ENCODE measurements at places on chromosomes 3 and 15.

DNA sequence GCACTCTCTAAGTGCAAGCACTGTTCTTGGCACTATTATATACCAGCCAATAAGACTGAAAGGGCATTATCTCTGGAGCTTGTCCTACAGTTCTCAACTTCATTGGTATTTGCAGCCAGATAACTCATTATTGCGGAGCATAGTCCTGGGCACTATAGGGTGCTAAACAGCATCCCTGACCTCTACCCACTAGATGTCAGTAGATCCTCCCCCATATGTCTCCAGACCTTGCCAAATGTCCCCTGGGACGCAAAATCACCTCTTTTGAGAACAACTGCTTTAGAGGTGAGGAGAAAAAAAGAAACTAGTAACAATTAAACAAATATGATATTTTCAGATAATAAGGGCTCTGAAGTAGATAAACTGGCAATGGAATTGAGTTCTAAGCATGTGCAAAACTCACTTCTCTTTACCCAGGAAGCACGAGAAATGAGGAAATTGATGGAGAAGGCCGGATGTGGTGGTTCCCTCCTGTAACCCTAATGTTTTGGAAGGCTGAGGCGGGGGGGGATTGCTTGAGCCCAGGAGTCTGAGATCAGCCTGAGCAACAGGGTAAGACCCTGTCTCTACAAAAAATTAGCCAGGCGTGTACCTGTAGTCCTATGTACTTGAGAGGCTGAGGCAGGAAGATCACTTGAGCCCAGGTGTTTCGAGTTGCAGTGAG, 61.4 kb downstream of the FRMD4B start:
- no peak for DNase-seq

- no peak for DNase-seq
These were observed 18.4 kb upstream of the INSYN1 start for GRCh38 chr15:73771385-73772045.

DNA sequence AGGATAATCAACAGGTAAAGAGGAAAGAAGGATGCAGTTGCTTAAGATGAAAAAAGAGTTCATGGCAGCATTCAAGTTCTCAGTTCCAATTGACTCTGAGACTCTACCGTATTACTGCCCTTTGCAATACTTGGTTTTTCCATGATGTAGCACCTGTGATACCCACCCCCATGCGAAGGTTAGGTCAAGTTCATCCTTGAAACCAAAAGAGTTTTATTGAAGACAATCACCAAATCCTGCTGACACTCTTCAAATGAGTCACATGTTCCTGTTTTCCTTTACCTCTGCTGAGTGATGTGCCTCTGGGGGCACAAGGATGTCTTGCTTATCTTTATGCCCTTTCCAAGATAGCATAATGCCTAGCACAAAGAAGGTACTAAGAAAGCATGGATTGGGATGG, 111.3 kb upstream of the SLC7A14 start:
- no peak for DNase-seq

- no peak for DNase-seq
These were observed 8.3 kb upstream of the LMOD3 start for GRCh38 chr3:69130689-69131088.

DNA sequence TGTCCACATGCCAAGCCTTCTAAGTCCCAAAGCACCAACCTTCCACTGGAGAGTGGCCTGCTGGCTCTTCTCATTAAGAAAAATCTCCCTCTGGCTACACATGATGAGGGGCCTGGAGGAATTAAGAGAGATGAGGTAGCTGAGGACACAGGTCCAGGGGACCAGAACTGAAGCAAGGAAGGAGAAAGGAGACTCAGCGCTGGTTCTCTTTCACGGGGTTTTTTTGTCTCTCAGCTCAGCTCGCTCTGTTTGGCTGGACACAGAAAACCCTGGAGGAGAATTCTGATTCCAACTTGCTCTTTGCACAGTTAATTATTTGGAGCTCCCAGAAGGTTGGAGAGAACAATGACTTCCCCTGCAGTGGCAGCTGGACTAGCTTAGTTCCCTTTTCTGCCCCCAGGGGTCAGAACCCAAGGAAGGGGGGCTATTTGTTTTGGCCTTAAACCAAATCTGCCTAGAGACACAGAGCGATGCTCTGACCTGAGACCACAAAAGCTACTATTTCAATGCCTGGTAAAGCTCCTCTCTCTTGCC, 507.6 kb downstream of the FHIT start:
- DNase-seq = no peak

DNA sequence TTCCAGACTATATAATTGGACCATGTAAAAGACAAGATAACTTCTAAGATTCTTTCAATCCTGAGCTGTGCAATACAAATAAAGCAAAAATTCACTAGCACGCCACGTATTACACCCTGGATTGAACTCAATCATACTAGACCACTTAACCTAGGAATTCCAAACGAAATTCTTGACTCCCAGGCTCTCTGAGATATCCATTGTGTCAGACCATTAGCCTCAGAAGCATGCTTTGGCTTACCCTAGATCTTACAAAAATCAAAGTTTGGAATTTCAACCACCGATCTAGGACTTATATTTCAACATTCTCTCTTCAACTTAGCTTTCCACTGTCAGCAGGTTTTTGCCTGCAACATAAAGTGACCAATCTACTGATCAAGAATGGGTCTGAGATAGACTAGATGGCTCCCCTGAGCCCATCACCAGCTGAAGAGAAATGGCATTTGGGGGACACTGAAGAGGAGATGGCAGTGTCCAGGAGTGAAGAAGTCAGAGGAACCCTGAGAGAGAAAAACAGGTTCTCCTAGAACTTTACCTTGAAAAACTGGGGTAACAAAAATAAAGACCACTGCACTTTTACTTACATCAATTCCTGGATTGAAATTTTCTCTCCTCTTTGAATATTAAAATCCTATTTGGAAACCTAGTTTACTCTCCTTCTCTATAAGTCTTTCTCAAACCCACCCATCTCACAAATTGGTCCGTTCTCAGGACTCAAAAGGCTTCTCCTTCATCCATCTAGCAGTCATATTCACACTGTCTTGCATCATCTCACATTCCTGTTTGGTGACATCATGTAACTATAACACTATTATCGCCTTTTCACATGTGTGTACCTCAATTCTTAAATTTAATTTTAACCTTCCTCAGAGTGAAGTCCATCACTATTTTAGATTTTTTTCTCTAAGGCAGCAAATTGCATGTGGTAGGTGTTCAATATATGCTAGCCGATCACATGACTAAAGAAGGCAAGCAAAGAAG, 18.5 kb downstream of the CPNE4 start:
- no peak for DNase-seq

DNA sequence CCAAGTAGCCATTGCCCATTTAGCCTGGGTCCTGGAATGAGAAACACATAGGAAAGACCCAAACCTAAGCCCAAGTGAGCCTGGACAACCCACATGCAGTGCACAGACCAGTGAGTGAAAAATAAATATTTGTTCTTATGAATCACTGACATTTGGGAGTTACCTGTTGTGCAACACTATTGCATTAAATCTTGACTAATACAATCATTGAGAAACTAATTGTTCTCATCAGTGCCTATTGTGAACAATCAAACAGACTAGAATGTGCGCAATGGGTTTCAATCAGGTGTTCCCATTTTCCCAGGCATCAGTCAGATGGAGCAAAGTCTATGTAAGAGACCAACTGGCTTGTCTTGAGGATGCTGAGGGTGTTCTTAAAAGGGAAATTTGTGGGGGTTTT, 54.7 kb upstream of the CNOT10 start:
- no peak for DNase-seq

GRCh38 chr15:31128919-31129768, 27.6 kb upstream of the TRPM1 start:
- peak; percentile 90 for DNase-seq

- no peak for DNase-seq
These were observed 128.0 kb downstream of the DNAJB8 start for GRCh38 chr3:128338536-128339330.

- no peak for DNase-seq
These were observed 23.9 kb downstream of the PLA2G4D start for GRCh38 chr15:42070279-42070975.

- peak; percentile 84 for DNase-seq
These were observed 68.7 kb upstream of the BLM start for GRCh38 chr15:90648137-90649070.

GRCh38 chr15:74283368-74283767, 47.2 kb downstream of the CCDC33 start:
- DNase-seq = no peak

- DNase-seq = no peak
These were observed 45.6 kb upstream of the LDHAL6B start for GRCh38 chr15:59160880-59161593.

- DNase-seq = no peak
These were observed 30.1 kb downstream of the PXYLP1 start for GRCh38 chr3:141261472-141262307.

GRCh38 chr15:39106950-39107349, 473.9 kb upstream of the THBS1 start:
- no peak for DNase-seq

DNA sequence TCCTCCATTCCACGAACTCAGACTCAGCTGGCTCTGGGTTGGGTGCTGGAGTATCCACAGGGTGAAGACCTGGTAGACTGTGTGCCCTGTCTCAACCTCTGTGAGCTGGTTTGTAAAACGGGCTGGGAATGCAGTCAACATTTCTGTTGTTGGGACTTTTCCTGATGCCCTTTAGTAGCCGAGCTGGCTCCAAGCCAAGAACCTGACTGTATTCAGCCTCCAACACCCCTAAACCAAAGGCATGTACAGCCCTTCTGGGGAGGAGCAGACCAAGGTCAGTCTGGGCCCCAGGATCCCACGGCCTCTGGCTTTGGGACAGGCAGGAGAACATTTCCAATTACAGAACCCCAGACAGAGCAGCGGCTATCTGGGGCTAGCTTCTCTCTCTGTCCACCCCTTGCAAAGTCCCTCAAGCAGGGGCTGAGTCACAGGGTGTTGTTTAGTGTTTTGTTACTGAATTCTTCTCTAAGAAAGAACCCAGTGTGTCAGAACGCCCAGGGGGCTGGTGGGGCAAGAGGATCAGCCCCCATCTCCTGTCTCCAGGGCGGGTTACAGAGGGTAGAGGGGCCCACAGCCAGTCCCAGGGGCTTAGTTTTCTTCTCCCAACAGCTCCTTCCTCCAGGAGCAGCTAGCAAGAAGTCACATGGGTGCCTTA, 56.8 kb upstream of the SLC6A6 start:
- DNase-seq = no peak

DNA sequence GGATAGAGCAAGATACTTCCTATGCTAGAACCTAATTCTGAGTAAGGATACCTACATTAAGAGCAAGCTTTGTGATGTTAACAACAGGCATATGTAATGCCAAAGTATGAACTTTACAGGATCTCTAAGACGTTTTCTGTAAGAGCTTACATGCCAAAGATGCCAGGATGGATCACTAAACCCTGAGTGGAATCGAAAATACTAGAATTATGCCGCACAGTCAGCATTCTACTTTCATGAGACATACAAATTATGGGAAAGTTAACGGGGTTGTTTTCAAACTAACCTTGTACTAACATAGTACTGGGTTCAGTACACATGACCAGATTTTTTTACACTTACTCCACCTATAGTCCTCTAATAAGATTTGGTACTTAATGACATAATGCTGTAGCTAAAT, 55.1 kb downstream of the AAGAB start:
- no peak for DNase-seq

- no peak for DNase-seq
These were observed 27.9 kb upstream of the RTP1 start for GRCh38 chr3:187169231-187169960.

GRCh38 chr3:73043414-73043813, 18.0 kb upstream of the EBLN2 start:
- no peak for DNase-seq

GRCh38 chr3:39809181-39809994, at the start of gene MYRIP:
Gene MYRIP (plus strand): TSS chr3:39809609. CDS start chr3:39900817, 91,208 bp downstream.
- DNase-seq = no peak

GRCh38 chr3:14789640-14790285, 29.0 kb upstream of the FGD5 start:
- no peak for DNase-seq

DNA sequence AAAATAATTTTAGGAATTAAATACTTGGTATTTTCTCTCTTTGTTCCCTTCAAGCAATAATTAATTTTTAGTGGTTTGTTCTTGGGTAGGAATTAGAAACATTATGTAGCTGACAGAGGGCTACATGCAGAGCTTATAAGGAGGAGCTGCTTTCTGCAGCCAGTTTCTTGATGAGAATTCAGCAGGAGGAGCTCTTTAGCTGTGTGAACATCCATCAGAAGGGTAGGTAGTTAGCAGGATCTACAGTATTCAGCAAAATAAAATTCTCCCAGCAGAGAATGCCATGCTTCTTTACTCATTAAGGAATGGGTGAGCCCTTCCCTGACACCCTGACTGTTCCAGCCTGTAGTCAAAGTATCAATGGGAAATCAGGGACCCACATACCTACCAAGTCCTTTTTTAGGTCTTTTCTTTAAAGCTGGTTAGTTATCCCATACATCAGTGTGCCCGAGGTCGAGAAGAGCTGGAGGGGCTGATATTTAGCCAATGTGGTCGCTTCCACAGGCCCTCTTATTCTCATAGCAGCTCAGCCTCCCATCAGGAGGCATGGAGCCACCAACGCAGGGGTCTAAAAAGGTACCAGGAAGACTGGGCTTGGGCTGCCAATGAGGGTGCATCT, 54.0 kb downstream of the KCNAB1 start:
- no peak for DNase-seq

- no peak for DNase-seq
These were observed 154.4 kb downstream of the RPLP1 start for GRCh38 chr15:69606921-69607500.

GRCh38 chr15:69380726-69381105, 33.4 kb upstream of the KIF23 start:
- DNase-seq = no peak

DNA sequence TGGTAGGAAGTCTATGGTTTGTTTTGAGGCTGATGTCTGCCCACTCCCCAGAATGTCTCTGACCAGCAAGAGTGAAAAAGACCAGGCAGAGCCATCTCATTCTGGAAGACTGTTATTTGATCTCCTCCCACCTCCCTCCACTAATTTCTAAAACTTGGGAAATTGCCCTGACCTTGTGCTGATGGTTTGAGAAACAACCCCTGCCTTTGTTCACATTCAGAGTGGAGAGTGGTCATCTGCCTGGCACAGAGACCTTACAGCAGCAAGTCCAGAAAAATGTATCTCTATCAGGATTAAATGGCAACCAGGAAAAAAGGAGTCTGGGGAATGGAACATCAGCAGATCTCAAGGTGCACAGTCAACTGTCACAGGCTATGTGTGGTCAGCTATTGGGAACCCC, 25.7 kb downstream of the SPATA12 start:
- DNase-seq = no peak

DNA sequence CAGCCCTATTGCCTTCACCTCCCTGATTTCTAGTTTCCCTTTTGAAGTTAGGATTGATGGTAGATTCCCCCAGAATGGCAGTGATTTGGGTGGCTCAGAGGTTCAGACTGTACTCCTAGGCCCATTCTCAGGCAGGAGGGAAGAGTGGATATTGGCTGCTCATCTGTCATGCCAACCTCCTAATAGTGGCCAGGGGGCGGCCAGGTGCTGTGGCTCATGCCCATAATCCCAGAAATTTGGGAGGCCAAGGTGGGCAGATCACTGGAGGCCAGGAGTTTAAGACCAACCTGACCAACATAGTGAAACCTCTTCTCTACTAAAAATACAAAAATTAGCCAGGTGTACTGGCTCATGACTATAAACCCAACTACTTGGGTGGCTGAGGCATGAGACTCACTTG, 11.3 kb downstream of the RRP9 start:
- DNase-seq = peak; percentile 28

All from activated CD8-positive, alpha-beta memory T cell treated with anti-CD3 and anti-CD28 coated beads for 24 hours (primary cell).